ENCODE measurements at places on chromosomes 4 and X.

DNA sequence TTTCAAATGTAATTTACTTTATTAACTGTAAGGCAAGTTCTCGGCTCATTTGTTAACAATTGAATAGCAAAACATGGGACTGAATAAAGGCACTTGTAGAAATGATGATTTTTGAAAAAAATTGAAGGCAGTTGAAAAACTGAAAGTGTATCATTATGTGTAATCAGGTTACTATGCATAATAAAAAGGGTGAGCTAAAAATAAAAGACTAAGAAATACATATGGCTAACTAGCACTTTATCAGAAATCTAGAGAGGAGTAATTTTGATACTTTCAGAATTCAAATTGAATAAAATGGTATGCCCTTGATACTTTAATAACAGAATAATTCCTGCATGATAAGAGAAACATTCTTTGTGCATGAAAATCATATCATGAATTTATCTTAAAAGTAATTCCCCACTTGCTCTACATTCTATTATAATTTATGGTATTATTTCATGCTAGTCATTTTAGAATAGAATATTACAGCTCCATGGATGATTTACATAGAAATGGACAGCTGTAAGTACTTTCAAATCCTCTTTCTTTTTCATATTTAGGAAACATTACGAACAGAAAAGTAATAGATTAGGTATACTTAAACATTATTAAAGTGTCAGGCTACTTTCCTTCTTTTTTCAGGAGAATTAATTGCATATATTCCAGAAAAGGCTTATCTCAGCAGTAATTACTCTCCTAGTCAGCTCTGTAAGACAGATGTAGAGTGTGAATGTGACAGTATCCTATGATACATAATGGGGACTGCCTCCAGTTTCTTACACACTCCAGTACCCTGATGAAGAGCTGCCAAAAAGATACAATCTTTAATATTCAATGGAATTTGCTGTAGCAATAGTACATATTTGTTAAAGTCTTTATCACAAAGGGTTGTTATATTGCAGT is 697.3 kb downstream of the CCSER1 start:
- DNase-seq, result no peak

DNA sequence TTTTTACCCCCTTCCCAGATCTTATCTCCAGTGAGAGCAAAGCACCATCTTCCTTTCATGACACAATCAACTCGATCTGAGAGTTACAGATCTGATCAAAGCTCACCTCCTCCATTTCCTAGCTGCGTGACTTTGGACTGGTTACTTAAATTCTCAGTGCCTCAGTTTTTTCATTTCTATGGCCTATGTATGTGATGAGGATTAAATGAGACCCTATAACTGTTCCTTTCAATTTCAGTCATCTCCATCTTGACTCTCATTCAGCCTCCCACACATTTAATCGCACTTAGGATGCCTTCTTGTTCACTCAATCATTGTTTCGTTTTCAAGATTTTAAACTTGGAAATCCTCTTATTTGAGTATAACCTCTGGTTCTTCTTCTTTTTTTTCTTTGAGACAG is 20.1 kb upstream of the CXCR3 start:
- no peak for DNase-seq

DNA sequence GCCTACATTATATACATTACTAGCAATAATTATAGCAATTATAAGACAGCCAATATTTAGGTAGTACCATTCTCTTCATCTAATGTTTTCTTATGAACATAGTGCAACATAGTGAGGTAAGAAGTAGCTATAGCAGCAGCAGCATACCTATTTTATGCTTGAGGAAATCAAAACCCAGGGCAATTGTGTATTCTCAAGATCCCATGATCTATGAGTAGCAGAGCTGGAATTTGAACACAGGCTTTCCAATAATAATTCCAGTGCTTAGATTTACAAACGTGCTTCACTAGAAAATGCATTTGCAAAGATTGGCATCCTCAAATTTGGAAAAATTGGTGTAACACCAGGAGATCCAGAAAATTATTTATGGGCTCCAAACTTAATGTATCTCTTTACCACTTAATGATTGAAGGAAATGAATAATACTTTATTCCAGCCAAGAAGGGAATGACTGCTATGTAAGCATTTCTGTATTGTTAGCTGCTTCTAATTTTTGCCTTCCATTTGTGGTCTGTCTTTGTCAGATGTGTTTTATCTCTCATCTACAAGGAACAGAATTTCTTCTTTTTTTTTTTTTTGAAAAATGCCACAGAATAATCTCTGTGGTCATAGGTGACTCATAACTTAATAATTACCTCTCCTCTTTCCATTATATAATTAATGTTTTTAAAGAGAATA is 451.1 kb downstream of the ARAP2 start:
- no peak for DNase-seq

DNA sequence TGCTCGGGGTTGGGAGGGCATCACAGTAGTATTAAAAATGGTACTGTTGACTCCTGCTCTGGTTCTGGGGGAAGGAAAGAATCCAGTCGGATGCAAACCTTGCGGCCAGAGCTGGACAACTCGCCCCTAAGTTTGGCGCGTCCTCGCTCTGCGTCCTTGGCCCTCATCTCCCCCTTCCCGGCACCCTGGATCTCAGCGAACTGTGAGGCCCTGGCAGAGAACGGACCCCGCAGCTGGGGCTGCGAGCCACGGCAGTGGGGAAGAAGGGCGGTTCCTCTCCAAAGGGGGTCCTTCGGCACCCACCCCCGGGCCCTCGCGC is 14.0 kb downstream of the ARHGEF6 start:
- DNase-seq, result no peak

- no peak for DNase-seq
These were observed 142.8 kb upstream of the PPP1R2C start for GRCh38 chrX:42920752-42921151.

GRCh38 chr4:21013501-21013900 is 313.2 kb downstream of the PACRGL start:
- no peak for DNase-seq

DNA sequence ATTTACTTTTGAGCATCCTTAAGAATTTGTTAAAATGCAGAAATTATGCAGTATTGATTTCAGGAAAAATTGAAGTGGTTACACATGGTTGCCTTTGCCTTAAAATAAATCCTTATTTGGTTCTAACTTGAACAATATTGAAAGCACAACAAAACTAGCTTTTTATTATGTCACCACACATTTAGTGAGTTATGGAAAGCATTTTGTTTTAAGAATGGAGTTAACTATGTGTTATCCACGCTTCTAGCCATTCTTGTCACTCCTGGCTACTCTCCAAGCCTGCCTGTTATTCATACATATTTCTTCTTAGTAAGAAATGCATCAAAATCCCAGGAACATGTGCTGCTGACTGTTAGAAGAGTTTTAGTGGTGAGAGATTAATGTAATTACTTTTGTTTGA is 73.9 kb downstream of the FAT4 start:
- DNase-seq, result peak; percentile 7

DNA sequence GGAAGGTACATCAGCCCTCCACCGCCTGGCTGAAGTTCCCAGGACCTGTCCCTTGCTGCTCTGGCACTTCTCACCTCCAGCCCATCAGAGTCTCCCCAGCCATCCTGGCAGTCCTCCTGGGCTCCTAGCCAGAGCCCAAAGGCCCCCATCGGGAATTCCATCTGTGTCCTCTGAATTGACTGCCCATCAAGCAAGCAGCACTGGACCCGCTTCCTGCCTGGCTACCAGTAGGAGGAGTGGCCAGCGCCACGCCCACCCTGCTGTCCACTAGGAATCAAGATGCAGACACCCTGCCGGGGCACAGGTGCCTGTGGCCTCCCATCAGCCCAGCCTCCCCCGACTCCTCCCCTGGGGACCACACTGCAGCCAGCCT is 47.2 kb downstream of the C4orf50 start:
- DNase-seq, result no peak
